KBM-7 (cell line): ENCODE measurements at places on chromosomes 1 and 21.
A peak's percentile ranks its signal among the peaks of the same experiment; 100 is the strongest.

GRCh38 chr1:204376919-204377799 is 17.4 kb upstream of the PLEKHA6 start:
- DNase-seq, result no peak

- no peak for DNase-seq
Measured at GRCh38 chr1:207581496-207582153, 63.3 kb upstream of the CR1L start.

DNA sequence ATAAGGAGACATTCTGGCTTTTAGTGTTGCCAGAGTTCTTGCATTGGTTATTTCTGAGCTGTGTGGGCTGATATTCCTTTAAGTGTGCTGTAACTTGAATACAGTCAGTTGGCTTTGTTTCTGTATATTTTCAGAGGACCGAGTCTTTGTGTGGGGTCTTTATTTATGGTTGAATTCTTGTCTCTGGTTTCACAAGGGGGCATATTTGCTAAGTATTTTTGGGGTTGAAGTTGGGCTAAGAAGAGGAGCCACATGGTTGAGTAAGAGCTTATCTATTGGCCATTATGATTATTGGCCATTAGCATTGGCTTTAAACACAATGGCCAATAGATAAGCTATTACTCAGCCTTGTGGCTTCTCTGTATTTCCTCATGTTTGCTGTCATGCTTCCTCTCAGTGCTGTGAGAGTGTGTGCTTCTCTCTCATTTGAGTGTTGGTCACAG is 26.3 kb upstream of the PTGFR start:
- DNase-seq, result no peak

GRCh38 chr1:230310381-230311163 is 115.6 kb downstream of the PGBD5 start:
- DNase-seq, result peak; percentile 74

DNA sequence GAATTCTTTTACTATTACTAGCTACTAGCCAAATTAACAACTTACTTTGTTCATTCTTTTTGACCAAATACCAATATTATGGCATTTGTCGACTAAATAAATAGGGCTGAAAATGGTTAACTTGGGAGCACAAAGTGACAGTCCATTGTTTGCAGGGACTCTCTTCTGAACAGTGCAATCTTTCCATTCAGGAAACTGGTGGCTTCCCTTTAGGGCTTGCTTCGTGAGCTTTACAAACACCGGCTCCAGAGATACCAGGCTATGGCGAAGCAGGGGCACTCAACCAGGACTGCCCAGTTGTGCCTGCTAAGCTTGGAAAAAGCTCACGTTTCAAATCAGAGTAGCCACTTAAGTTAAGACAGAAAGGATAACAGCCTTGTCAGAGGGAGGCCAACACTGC is 12.3 kb downstream of the RAB42 start:
- no peak for DNase-seq

GRCh38 chr1:175225805-175226129 is 33.2 kb upstream of the KIAA0040 start:
- DNase-seq, result no peak

GRCh38 chr1:4510276-4510691 is 144.1 kb upstream of the AJAP1 start:
- no peak for DNase-seq

DNA sequence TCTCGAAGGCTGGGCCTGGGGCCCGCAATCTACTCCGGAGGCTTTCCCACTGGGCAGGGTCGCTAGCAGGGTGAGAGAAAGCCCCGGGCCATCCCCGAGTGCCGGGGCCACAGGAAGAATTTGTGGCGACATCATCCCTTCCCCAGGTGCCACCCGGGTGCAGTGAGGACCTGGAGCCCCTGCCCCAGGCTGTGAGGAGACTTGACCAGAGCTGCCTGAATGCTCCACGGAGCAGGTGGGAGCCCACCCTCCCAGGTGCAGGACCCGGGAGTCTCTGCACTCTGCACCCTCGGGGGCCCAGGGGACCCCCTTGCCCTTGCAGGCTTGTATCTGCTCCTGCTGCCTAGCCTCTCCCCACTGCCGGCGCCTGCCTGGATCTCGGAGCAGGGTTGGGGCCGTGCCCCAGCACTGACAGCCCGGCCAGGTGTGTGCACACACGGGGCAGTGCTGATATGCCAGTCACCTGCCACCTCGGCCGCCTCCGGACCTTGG is 67.5 kb upstream of the RGS7 start:
- no peak for DNase-seq

GRCh38 chr21:17793246-17794123 is 25.7 kb downstream of the C21orf91 start:
- no peak for DNase-seq
